ENCODE measurements at places on chromosomes 5 and 9. TPM values are rescaled to one million over a fixed set of nuclear protein-coding genes. Genes with fewer than 3 reads are reported as not detected.

GRCh38 chr5:139182528-139183296 lies 15.5 kb downstream of the SIL1 start:
- DNase-seq, result no peak

DNA sequence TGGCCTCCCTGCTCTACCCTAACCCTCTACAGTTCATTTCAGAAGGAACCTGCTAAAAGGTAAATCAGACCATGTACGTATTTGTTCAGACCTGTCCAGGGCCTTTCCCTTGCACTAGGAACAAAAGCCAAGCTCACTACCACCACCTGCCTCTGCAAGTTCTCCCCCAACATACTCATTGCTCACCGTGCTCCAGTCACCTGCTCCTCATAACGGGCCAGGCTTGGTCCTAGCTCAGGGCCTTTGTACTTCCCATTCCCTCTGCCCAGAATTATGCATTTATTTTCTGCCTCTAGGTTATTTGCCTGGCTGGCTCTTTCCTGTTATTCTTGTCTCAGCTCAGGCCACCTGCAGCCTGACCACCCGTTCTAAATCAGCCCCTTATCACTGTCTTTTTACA lies 4.8 kb upstream of the FGF1 start:
- no peak for DNase-seq

GRCh38 chr5:178551059-178551458 lies 39.1 kb downstream of the COL23A1 start:
- no peak for DNase-seq

GRCh38 chr5:54766748-54767147 lies 218.6 kb downstream of the ESM1 start:
- DNase-seq, result no peak

GRCh38 chr9:270657-271237 lies 56.1 kb downstream of the DOCK8 start:
- no peak for DNase-seq

The TSSK1B gene
- total RNA-seq, result not detected

The SLC34A1 gene
- not detected for total RNA-seq

The NMUR2 gene
- not detected for total RNA-seq

The ZNF354C gene
- 4.7 TPM for total RNA-seq

Measured in Right ventricle myocardium superior (tissue), 1 donor.